ENCODE measurements at places on chromosomes 6 and 20. TPM values are rescaled to one million over a fixed set of nuclear protein-coding genes. Genes with fewer than 3 reads are reported as not detected.

GRCh38 chr6:87181903-87182302 lies 26.5 kb downstream of the ZNF292 start:
- DNase-seq = no peak

DNA sequence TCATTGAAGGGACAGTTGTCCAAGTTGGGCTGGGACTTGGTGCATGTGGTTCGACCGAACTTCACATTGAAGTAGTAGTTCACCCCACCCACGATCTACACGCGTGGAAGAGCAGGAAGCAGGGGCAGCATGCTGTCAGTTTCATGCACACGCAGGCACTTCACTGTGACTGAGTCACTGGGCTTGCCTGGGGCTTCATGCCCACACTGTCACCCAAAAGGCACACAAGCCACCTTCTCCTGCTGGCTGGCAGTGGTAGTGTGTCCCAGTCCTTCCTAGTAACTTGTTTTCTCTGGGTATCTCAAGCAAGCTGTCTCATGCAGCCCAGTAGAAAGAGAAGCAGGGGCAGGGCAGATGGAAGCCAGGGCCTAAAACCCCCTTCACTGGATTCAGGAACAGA lies 2.0 kb downstream of the CST5 start:
- no peak for DNase-seq

DNA sequence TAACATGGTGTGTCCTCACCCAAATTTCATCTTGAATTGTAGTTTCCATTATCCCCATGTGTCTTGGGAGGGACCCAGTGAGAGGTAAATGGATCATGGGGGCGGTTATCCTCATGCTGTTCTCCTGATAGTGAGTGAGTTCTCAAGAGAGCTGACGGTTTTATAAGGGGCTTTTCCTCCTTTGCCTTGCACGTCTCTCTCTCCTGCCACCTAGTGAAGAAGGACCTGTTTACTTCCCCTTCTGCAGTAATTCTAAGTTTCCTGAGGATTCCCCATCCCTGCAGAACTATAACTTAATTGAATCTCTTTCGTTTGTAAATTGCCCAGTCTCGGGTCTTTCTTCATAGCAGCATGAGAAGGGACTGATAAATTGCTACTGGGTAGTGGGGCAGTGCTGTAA lies 789.3 kb downstream of the FRK start:
- DNase-seq = no peak

- DNase-seq = no peak
Observed at GRCh38 chr20:31823360-31824124, 4.4 kb downstream of the MYLK2 start.

- DNase-seq = no peak
Observed at GRCh38 chr6:106133040-106133439, 46.9 kb downstream of the PRDM1 start.

SLC35D3 gene
- not detected for total RNA-seq

RIMS1 gene
- not detected for total RNA-seq
